ENCODE measurements at places on chromosomes 7 and 10.

DNA sequence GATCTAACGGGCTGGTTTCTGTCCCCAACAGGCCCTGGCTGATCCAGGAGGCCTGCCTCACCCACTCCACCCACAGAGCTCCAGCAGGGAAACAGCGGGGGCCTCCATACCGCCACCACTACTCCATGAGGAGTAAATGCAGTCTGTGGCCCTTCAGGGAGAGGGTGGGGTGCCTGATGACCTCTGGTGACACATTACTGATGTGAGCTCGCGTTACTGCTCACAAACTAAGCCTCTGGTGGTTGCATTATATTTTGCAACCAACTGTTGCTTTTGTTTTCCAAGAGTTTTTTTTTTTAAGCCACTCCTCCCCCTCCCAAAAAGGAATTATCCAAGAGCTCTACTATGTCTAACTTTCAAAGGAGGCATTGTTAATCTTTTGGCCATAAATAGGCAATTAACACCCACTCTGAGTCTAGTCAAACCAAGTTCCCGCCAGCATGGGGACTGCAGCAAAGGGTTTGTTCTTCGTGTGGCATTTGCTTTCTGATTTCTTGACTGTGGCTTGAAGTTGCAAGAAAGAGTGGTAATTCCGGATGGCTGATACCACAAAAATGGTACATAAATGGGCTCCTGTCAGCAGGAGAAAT, 72.6 kb downstream of the FAM53B start:
- DNase-seq: no peak

- no peak for DNase-seq
Measured at GRCh38 chr10:50552308-50552707, 71.4 kb downstream of the SGMS1 start.

DNA sequence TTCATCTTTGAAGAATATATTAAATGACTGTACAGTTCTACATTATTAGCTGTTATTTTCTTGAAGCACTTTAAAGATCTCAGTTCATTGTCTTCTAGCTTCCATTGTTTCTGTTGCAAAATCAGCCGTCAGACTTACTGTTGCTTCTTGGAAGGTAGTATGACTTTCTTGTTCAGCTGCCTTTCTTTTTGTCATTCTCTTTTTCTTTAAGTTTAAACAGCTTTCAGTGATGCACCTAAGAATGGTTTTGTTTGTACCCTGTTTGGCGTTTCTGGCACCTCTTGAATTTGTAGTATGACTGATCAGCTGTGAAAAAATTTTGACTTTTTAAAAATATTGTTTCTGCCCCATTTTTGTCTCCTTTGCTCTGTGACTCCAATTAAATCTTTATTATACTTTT, 9.3 kb downstream of the MKLN1 start:
- no peak for DNase-seq

DNA sequence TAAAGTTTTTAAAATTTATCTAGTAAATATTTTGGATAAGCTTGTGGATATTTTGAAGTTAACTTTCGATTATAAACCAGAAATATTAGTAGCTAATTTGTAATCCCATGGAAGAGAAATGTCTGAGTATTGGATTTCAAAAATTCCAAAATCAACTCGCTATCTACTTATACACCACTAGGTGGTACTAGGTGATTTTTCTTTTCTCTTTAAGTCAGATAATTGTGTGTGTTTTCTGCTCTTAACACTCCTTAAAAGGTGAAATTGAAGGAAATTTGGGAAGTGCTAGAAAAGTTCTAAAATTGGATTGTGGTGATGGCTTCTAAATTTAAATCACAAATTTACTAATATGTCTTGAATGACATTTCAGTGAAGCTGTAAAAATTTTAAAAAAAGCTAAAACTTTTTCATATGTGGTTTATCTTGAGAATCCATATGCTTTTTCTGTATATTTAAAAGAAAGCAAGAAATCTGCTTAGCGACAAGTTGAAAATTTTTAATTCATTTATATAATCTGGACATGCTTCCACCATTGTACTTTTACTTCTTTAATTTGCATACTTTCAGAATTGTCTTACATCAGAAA, 90.2 kb downstream of the IPMK start:
- DNase-seq: no peak

- DNase-seq: no peak
Measured at GRCh38 chr7:75579899-75580298, 87.8 kb downstream of the SPDYE5 start.

- DNase-seq: no peak
Measured at GRCh38 chr10:6228010-6228511, 25.3 kb downstream of the PFKFB3 start.

DNA sequence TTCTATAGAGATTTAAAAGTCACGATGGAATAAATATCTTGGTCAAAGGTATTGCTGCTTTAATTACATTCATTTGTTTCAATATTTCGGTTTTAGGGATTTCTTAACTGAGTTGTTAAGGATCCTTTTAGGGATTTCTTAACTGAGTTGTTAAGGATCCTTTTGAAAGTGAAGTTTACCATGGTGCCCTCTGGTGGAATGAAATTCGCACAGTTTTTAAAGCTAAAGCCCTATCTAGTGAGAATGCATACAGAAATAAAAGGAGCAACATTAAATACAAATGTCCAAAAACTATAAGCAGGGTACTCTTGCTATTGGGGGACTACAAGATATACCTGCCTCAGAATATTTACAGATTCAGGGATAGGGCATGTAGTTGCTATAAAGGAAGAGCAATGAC, 193.7 kb downstream of the RNLS start:
- no peak for DNase-seq

GRCh38 chr7:84364708-84365107, 170.1 kb upstream of the SEMA3A start:
- no peak for DNase-seq

- DNase-seq: no peak
Measured at GRCh38 chr7:90626013-90626412, 29.9 kb downstream of the CDK14 start.

DNA sequence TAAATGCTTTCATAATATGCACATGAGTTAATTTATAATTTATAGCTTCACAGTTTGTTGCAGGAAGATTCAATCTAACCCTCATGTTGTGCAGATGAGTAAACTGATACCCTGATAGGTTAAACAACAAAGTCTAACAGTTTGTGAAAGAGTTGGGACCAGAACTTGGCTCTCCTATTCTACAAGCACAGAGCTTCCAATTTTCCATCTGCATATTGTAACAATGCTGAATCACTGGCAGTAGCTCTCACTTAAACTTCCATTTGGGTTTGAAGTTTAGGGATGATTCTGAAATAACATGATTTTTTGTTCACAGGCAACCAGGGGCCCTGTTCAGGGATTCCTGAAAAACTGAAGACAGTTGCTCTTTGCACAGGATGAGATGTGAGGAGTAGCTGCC, 179.3 kb downstream of the XPNPEP1 start:
- DNase-seq: no peak

GRCh38 chr7:122885583-122886356, 490 bp downstream of the CADPS2 start:
- no peak for DNase-seq

- no peak for DNase-seq
Measured at GRCh38 chr10:130403153-130404075, 267.2 kb downstream of the GLRX3 start.

DNA sequence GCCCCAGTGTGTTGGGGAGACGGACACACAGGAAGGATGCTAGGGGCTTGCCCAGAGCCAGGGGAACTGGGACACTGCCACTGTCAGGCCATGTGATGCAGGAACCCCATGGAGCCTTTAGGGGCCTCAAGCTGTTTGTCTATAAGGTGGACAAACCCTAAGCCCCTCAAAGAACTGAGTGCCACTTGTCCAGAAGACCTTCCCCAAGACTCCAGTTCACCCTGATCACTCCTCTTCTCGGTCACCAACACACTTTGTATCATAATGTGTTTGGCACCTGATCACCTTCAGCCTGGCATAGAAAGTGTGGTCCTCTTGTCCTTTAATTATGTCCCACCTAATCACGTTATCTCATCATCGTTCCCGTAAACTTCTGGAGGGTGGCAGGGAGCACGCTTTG, 700 bp downstream of the H2BK1 start:
- no peak for DNase-seq

DNA sequence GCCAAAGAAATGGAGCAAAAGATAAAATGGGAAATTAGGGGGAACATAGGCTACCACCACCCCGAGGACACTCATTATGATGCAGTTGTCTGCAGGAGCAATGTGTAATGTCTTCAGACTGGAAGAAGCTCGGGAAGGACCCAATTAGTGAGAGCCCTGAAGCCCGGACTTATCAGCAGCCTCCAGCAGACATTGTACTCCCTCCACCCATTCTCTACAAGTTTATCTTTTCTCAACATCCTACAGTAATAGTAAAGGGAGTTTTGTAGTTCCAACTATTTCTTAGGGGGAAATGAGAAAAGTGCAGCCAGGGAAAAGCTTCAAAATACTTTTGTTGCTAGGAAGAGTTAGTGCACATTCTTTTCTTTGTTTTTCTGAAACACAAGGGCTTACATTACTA, 657.3 kb upstream of the COBL start:
- no peak for DNase-seq

GRCh38 chr7:83936056-83936708, 258.4 kb downstream of the SEMA3A start:
- peak; percentile 38 for DNase-seq

DNA sequence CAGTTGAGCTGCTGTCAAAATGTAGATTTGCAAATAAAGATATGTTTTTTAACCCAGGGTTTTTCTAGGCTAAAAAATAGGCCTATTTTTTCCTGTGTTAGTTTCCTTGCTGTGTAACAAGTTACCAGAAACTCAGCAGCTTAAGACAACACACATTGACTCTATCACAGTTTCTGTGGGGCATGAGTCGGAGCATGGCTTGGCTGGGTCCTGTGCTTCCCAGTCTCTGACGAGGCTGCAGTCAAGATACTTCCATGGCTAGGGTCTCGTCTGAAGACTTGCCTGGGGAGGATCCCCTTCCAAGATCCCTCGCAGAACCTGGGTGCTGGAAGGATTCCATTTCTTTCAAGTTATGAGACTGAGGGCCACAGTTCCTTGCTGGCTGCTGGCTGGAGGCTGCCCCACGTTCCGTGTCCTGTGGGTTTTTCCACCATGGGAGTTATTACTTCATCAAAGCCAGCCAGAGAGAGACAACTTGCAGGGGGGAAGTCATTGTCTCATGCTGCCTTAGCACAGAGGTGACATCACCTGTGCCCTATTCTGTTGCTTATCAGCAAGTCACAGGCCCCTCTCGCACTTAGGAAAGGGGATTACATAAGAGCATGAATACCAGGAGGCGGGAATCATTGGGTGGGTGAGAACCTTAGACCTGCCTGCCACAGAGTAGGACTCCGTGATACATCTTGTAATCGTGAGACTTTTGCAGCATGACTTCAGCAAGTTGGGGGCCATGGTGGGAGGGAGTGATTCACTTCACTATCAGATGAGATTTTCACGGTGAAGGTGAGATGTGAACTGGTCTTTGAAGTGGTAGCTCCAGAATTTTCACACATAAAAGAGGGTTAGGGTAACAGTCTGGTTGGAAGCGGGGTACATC, 77.9 kb downstream of the CCNY start:
- peak; percentile 26 for DNase-seq

DNA sequence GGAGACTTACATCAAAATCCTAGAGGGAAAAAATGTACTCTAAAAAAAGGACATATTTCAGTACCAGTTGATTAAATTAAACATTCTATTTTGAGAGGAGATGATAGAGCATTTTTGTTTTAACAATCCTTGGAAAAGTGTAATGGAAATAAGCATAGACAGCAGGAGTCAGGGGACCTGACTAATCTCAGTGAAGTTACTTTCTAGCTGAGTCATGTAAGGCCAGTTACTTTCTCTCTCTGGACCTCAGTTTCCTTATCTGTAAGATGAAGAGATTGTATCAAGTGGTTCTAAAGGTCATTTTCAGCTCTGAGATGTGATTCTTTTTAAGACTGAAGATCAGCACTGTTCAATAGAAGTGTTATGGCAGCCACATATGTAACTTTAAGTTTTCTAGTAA, 44.1 kb downstream of the VTI1A start:
- no peak for DNase-seq

- no peak for DNase-seq
Measured at GRCh38 chr7:28105234-28105633, 75.4 kb downstream of the JAZF1 start.

DNA sequence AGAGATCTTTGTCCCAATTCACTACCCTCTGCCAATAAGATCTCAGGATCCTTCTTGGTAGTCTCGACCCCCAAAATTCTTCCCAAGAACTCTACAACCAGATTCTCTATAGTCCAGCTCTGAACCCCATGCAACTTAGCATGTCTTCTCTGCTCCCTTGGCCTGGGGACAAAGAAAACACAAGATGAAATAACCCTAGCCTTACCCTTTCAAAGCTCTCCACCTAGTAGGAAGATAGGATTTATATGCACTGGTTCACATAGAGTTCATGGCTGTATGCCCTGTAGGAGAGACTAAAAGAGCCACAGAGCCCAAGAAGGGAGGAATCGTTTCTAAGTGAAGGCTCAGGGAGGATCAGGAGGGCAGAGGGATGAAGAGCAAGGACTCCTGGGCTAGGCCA, 96.1 kb downstream of the PPP1R3C start:
- DNase-seq: no peak

DNA sequence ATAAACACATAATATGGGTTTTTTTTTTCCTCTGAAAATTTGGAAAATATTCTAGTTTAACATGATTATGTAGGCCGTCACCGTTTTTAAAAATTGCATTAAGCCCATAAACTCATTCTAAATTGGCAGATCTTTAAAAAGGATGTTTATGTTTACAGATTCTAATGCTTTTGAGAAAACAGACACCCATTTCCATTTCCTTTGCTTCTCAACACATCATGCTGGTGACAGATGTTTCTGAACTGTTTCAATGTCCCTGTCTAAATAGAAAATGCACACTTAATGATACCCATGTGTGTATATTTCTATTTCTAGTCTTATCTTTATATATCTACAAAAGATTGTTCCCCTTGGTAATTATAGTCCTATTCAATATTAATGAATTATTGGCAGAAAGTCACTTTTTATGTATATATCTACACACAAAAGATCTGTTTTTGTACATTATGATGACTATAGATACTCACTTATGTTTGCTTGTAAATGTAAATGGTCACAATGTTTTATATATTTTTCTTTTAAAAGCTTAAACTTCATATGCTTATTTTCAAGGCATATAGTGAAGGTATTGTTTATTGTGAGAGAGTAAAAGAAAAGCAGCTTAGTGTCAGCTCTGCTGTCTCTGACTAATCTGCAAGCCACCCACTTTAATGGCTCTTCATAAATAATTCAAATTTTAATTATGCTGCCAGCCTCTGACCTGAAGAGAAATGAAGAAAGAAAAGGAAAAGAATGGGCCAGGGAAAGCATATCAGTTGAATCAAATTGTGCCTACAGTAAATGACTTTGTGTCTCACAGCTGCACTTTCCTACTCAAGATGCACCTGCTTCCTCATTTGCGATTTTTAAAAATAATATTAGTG, 179.4 kb downstream of the CACNA2D1 start:
- no peak for DNase-seq

DNA sequence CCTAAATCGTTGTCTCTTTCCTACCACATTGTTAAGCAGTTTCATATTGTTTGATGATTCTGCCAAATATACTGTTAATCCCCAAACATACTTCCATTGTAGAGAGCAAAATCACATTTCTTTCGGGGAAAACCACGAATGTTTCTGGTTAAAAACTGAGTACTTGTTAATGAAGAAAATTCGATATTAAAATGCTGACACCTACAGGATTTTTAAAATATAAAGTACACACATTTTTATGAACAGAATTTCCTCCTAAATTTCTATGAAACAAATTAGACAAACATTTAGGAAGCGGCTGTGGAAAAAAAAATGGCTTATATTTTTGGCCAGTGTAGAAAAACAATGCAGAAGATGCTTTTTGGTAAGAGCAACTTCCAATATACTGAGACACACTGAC, 68.8 kb downstream of the IDE start:
- no peak for DNase-seq

- DNase-seq: no peak
Measured at GRCh38 chr7:70093205-70093904, 495.1 kb downstream of the AUTS2 start.

GRCh38 chr7:84565345-84566074, 370.9 kb upstream of the SEMA3A start:
- DNase-seq: no peak
